ENCODE measurements at places on chromosomes 3 and 15.

DNA sequence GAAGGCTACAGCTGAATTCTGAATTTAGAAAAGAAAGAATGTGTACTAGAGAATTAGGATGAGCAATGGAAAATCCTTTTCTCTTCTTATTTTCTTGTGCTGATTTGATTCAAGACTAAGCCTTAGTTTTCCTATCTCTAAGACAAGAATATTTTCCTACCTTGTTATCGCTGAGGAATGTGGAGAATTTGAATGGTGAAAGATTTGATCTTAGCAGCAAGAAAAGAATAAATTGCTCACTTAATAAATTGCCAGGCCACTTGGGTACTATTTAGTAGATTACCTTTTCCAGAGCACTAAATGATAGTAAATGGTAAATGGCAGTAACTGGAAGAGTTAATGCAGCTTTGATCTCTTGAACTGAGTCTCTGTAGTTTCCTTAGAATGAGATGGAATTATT lies 145.7 kb upstream of the MEIS2 start:
- no peak for DNase-seq

GRCh38 chr15:84400820-84401219 lies 165.2 kb downstream of the GOLGA6L4 start:
- no peak for DNase-seq

DNA sequence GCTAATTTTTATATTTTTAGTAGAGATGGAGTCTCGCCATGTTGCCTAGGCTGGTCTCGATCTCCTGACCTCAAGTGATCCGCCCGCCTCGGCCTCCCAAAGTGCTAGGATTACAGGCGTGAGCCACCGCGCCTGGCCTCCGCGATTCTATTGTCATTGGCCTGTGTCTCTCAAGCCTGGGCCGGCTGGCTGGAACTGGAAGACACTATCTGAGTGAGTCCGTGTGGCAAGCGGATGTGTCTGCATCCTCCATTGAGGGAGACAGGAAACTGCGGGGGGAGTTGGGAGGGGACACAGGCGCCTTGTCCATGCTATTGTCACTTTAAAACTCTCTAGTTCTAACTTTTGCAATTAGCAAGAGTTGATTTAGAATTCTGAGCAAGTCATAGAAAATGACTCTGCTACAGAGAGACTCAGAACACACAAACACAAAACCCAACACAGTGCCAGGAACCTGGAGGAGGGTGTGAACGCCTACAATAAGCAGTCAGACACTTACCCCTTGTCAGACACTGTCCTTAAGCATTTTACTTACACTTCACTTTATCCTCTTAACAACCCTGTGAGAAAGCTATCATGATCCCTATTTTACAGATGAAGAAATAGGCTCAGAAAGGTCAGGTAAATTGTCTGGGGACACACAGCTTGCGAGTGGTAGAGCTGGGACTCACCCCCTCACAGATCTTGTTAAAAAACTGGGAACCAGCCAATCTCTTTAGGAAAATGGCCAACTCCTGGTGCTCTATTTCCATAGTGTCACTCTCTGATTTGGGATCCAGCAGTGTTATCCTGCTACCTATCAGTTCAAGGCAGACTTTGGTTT lies 38.7 kb downstream of the ANP32A start:
- DNase-seq: no peak

DNA sequence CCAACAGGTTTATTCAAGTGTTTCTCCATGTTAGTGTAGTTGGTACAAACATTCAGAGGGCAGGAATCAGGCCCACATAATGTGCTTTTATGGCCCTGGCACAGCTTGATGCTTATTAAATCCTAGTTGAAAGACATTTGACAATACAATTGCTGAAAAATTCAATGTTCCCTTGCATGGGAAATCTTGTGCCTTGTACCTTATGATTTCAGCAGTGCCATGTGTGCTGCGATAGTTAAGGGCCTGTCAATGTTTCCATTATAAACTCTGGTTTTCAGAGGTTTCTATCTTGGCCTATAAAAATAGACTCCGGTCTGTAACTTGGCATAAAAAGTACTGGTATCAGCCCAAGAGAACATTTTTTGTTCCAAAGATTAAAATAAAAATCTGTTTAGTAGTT lies 207.2 kb downstream of the TBC1D5 start:
- no peak for DNase-seq

DNA sequence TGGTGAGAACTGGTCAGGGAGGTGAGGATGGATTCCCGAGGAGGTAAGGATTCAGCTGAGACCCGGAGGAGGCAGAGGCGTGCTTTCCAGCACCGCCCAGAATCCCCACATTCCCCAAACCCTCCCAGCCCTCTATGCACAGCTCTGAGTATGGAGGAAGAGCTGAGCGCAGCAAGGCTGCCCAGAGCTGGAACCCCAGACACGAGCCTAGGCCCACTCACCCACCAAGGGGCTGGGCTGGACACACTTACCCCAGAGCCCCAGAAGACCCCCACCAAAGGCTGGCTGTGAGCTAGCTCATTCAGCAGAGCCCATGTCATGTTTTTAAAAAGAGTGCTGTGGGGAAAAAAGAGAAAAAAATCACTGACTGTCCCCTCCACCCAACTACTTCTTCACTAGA lies 271.5 kb downstream of the XXYLT1 start:
- DNase-seq: no peak

GRCh38 chr3:99960941-99961340 lies 143.3 kb downstream of the CMSS1 start:
- peak; percentile 60 for DNase-seq

GRCh38 chr3:129404130-129404529 lies 24.3 kb downstream of the EFCAB12 start:
- no peak for DNase-seq

DNA sequence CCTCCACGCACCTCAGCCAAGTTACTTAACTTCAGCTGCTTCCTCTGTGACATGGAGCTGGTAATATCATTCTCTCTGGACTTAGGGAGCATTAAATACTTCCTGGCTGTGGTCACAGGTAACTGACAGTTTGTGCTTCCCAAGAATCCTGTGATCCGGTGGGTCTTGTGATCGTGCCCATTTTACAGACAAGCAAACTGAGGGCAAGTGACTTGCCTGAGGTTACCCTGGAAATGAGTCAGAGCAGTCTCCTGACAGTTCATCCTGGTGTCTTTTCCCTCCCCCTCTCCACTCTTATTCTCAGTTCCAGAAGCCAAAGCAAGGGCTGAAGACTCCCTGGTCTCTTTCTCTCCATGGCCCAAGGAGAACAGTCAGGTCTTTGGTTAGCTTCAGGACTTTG lies 35.9 kb downstream of the ACAN start:
- no peak for DNase-seq

All from left kidney (tissue), 8 donors.